ENCODE measurements at places on chromosomes 11 and 22.
A peak's percentile ranks its signal among the peaks of the same experiment; 100 is the strongest.

GRCh38 chr11:66343176-66343575 lies 1.7 kb downstream of the BRMS1 start:
- no peak for DNase-seq

DNA sequence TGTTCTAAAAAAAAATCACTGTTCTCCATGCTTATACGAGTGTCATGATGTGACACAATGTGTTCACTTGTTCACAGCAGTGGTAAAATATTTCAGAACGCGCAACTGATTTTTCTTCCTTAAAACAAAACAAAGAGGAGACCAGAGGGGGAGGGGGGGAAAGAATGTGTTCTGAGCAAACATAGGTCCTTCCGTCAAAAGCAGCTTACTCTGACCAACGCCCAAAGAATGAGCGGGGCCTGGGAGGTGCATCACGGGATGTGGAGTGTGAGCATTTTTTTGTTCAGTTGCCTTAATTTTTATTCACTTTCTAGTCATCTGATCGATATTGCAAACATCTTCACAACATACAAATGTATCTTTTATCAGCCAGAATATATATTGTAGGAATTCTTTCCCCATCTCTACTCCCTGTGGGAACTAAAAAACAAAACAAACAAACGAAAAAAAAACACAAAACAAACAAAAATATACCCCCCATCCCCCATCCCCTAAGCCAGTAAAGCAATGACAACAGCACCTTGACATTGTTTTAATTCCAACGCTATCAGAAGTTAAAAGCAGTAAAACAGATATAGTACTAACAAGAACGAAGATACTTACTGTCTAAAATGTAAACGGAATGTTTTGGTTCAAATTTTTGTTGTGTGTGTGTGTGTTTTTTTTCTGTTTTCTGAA lies 43.3 kb downstream of the BDNF start:
- no peak for DNase-seq

DNA sequence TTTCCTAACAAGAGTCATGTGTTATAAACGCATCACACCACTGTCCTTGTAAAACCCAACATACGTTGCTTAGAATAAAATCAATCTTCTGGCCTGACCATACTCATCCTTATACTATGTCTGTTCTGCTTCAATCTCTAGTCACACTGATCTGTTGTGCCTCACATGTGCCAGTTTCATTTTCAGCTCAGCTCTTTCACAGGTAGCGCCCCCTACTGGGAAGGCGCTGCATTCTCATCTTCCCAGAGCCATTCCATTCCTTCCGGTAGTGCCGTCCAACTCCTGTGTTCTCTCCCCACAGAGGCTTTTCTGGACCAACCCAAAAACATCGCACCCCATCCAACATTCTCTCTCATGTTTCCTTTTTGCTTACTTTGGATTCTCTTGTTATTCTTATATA lies 22.2 kb downstream of the CASP5 start:
- DNase-seq, result peak; percentile 26

DNA sequence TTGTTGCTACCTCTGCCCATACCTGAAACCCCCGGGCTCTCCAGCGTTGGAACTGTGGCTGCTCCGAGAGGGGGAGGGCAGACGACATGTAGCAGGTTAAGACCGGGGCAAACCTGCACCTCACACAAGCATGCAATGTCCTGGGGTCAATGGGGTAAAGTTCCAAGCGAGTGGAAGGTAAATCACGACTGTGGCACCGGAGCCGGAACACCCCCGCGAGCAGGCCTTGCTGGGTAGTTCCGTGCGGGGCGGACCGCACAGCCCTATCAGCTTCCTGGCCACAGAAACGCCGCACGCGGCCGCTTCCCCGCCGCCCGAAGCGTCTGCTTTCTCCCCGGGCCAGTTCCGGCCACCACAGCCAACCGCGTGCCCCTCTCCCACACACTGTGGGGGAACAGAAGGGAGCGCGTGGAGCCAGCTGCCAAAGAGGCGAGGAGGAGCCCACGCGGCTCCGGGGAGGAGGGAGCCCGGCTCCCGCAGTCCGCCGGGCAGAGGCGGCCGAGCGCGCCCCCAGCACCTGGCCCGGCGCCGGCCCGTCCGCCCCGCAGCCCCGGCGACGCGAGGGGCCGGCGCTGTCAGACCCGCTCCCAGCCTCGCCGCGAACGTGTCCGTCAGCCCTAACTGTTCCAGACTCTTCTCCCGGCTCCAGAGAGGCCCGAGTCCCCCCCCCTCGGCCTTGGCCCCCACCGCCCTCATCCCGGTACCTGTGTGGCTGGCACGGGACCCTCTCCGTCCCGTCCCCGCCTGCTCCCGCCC lies 1.6 kb downstream of the SPTBN2 start:
- no peak for DNase-seq

DNA sequence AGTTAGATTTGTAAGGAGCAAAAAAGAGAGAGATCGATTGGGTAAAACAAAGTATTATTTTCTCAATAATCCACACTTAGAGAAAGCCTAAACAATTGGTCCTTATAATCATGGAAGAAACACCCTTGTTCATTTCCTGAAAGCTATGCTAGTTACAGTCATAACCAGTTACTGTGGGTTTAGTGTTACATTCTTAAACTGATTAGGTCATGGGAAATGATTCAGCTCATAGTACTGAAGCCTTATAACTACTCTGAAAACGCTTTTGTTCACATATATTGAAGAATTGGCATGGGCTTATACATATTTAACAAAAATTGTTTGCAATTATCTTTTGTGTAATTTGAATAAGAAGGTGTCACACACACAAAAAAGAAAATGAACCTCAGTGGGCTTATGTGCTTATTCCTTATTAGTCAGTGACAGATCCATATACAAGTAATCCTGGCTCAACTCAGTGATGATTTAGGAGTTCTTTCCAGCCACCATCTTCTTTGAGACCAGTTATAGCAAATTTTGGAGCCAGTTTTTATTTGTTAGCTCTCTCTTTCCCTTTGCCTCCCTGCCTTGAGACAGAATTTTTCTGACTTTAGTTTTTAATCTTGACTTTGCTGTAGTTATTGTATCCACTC lies 198.5 kb upstream of the CTSC start:
- no peak for DNase-seq

GRCh38 chr22:19082101-19082500 lies 40.1 kb downstream of the DGCR2 start:
- DNase-seq, result no peak

- no peak for DNase-seq
Measured at GRCh38 chr11:69864686-69865661, 45.8 kb upstream of the FGF3 start.

- DNase-seq, result no peak
Measured at GRCh38 chr11:117316197-117316961, at the start of gene BACE1. TSS of gene BACE1 (minus strand) at chr11:117316256. CDS start at chr11:117315795, 461 bp downstream.

DNA sequence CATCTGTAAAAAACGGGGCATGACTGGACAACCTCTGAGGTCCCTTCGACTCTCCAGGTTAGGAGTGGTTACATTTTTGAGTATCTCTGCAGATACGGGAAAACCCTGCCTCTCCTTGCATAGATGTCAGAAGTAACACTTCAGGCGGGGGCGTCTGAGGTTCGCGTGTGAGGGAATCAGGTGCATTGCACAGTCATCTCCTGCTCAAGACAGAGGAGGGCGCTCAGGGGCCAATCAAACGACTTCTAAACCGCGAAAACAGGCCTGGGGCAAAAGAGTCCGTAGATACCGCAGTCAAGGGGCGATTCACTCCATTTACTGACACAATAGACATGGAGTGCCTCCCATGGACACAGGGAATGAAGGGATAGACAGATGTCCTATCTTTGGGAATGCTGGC lies 31.7 kb downstream of the KIRREL3 start:
- DNase-seq, result no peak

DNA sequence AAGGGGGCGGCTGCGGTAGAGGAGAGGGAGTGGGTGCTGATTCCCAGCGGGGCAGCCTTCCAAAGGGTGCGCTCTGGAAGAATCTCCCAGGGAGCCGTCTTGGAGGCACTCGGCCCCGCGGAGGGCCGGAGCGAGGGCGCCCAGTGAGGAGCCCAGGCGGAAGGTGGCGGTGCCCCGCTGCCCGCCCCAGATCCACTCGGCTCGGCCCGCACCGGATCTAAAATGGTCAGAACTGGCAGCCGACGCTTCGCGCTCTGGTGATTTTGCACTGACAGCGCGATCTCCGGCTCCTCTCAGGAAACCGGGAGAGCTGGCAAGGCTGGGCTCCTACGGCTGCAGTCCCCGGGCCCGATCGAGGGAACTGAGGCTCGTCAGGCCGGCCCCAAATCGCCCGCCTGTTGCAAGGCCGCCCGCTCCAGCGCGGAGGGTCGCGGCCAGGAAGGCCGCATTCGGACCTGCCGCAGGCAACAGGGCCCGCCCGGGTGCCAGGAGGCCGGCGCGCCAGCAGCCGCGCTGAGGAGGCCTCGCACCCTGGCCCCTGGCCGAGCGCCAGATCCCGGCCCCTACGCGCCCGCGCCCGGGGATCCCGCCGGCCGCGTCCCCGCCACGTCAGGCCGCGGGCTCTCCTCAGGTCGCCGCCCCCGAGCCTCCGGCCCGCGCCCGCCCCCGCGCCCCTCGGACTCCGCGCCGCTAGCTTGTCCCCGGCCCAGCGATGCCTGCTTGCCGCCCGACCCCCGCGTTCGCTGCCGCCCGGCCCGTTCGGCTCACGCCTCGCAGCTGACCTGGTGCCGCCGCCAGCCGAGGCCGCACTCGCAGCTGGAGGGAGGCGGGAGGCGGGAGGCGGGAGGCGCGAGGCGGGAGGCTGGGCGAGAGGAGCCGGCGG lies at the start of gene KLHL22:
Gene KLHL22, minus strand, starts transcription at position 818 of the 883 bp plus-strand sequence. CDS start 6,584 bp downstream, outside the sequence.
- DNase-seq, result no peak

- no peak for DNase-seq
Measured at GRCh38 chr11:103637295-103637694, 399.1 kb upstream of the DDI1 start.

GRCh38 chr11:133070791-133071190 lies 461.5 kb downstream of the OPCML start:
- DNase-seq, result no peak

- DNase-seq, result no peak
Measured at GRCh38 chr11:12075822-12076821, 34.3 kb upstream of the MICAL2 start.

- no peak for DNase-seq
Measured at GRCh38 chr11:130872981-130873380, 43.3 kb downstream of the SNX19 start.

GRCh38 chr11:206526-207207 lies 532 bp downstream of the BET1L start:
- peak; percentile 9 for DNase-seq

GRCh38 chr22:17910561-17911311 lies 113.6 kb downstream of the MICAL3 start:
- DNase-seq, result no peak

GRCh38 chr11:36273110-36273509 lies 16.1 kb downstream of the COMMD9 start:
- DNase-seq, result no peak

- DNase-seq, result no peak
Measured at GRCh38 chr11:25441421-25441820, 890.5 kb upstream of the ANO3 start.

GRCh38 chr11:69293087-69293486 lies 868 bp upstream of the MYEOV start:
- no peak for DNase-seq

- DNase-seq, result no peak
Measured at GRCh38 chr11:12567746-12568460, 106.3 kb upstream of the TEAD1 start.

DNA sequence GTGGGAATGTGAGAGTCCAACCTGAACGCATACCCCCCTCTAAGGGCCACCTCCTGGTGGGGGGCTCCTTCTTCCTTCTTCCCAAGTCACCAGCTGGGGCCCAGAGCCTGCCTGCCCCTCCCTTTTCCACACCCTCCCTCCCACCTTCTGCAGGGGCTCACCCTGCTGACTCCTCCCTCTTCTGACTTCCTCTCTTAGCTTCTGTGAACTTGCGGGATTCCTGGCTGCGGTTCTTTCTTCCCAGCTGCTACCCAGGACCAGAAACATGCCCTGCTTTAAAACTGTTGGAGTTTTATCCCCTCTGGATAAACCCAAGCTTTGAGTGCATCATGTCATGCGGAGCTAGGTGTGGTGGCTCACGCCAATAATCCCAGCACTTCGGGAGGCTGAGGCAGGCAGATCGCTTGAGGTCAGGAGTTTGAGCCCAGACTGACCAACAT lies 10.2 kb downstream of the LRRC74B start:
- DNase-seq, result no peak

GRCh38 chr11:69459848-69460539 lies 21.5 kb upstream of the LINC01488 start:
- no peak for DNase-seq

DNA sequence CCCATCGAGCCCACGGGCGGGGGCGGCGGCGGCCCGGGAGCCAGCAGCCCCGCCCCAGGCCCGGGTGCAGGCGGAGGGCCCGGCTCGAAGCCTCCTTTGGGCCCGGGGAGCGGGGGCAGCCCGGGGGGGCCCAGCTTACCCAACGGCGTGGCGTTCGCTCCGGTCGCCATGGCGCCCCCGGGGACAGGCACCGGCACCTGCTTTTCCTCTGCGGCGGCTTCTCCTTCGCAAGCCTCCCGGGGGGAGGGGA lies 194 bp downstream of the SF1 start:
- DNase-seq, result no peak

GRCh38 chr11:115556984-115557383 lies 52.8 kb upstream of the CADM1 start:
- no peak for DNase-seq

DNA sequence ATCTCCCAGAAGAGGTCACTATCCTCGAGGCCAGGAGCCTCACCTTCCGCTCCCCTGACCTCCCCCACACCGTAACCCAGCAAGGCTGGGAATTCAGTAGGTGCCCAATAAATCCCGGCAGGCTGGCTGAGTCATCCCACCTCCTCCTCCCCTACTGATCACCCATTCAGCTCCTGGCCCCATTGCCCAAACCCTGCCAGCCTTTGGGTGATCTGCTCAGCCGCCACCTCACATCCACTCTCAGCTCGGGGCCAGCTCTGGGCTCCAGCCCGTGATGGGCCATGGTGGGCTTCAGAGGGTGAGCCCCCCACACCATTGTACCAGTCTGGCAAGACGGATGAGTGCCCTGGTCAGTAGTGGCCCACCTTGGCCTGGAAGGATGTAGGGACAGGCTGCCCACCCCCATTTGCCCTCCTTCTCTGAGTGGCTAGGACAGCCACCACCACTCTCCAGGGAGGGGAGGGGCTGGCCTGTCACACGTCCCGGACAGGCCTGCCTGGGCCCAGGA lies 8.2 kb downstream of the TRPM5 start:
- no peak for DNase-seq

GRCh38 chr11:7523416-7524210 lies 9.8 kb downstream of the PPFIBP2 start:
- no peak for DNase-seq

GRCh38 chr11:19050281-19050680 lies 10.2 kb downstream of the MRGPRX2 start:
- DNase-seq, result no peak

Measured in activated T-helper 1 cell treated with Interleukin-2 at 50 U/mL for 16 hours (primary cell).